ENCODE measurements at places on chromosomes 1 and 21.

- H3K27ac ChIP-seq: no peak overlapping the region
- H3K36me3 ChIP-seq: no peaks in the 10 kb centered on the region
These were observed 20.5 kb upstream of the OR2L5 start for GRCh38 chr1:247992986-247993385.

GRCh38 chr1:31671561-31672201 lies 27.0 kb upstream of the PEF1 start:
- no peak overlapping the region for H3K27ac ChIP-seq
- H3K4me3 ChIP-seq: no peak overlapping the region
- no peaks in the 10 kb centered on the region for H3K36me3 ChIP-seq
- H3K4me1 ChIP-seq: peaks cover 42% of the 10 kb centered on the region
- DNase-seq: no peak

GRCh38 chr1:202953392-202953791 lies 4.7 kb downstream of the ADIPOR1 start:
- H3K4me1 ChIP-seq: peaks cover 23% of the 10 kb centered on the region
- H3K27ac ChIP-seq: no peak overlapping the region
- H3K36me3 ChIP-seq: peaks cover 29% of the 10 kb centered on the region
- no peak overlapping the region for H3K4me3 ChIP-seq
- DNase-seq: no peak
- H3K27me3 ChIP-seq: no peaks in the 10 kb centered on the region

DNA sequence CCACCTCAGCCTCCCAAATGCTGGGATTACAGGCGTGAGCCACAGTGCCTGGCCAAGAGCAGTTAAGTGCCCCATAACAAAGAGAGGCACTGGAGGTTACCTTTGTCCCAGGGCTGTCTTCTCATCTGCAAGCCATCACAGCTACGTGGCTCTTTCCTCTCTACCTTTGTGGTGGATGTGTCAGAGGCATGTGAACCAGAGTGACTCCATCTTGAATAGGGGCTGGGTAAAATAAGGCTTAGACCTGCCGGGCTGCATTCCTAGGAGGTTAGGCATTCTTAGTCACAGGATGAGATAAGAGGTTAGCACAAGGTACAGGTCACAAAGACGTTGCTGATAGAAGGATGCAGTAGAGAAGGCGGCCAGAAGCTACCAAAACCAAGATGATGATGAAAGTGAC lies 59.4 kb upstream of the POU2F1 start:
- no peak overlapping the region for H3K27ac ChIP-seq
- no peaks in the 10 kb centered on the region for H3K36me3 ChIP-seq
- H3K4me3 ChIP-seq: no peak overlapping the region
- H3K27me3 ChIP-seq: no peaks in the 10 kb centered on the region
